ENCODE measurements at places on chromosomes 12 and 14.

DNA sequence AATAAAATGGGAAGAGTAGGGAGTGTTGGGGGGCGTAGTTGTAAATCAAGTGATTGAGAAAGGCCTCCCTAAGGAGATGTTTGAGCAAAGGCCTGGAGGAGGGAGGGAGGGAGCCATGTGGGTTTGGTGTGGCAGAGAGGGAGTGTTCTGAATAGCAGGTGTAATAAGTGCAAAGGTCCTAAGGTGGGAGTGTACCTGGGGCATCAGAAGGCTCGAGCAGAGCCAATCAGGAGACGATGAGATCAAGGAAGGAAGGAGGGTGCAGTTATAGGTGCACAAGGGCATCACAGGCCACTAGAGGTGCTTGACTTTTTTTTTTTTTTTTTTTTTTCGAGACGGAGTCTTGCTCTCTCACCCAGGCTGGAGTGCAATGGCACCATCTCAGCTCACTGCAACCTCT lies 77.9 kb upstream of the PLXNC1 start:
- no peak for DNase-seq

- DNase-seq: peak; percentile 5
Measured at GRCh38 chr14:71320734-71321573, 413.7 kb downstream of the PCNX1 start.

DNA sequence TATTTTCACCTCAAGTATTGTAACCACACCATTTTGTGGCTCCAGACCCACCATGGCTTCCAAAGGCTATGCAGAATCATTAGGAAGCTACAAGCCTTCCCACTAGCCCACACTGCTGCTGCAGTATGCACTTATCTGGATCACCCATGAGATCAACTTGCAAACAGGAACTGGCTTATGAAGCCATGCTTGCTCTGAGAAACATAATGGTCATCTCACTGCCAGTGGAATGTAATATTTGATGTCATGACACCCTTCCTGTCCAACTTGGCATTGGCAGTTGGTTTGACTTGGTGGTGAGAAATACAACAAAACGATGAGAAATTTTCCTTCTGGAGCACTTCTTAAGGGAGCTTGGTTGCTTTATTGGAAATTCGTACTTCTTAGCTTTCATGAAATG lies 69.3 kb upstream of the FRMD6 start:
- DNase-seq: no peak

DNA sequence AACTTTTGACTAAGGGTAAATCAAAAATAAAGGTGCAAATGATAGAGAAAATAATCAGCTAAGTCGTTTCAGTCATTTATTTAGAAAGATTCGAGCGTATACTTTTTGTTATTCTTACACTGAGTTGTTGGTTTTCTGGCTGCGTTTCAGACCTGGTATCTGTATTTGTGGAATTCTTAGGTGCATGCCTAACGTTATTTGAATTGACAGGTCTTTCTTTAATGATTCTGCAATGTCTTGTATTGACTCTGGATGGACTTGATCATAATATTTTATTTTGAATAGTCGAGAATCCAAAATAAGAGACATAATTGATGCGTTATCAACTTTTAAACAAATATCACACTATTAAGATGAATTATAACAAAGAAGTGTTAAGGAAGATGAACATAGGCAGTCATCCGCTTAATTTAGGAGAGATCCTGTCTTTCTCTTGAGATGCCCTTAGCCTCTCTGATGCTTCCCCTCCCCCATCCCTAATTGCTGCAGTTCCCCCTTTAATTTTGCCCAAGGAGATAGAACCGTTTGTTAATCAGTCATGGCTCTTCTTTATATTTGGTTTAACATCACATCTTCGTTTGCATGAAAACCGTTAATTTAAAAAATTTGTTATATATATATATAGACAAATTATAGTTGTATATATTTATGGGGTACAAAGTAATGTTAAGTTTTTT lies 1.8 kb downstream of the ALX1 start:
- DNase-seq: no peak

DNA sequence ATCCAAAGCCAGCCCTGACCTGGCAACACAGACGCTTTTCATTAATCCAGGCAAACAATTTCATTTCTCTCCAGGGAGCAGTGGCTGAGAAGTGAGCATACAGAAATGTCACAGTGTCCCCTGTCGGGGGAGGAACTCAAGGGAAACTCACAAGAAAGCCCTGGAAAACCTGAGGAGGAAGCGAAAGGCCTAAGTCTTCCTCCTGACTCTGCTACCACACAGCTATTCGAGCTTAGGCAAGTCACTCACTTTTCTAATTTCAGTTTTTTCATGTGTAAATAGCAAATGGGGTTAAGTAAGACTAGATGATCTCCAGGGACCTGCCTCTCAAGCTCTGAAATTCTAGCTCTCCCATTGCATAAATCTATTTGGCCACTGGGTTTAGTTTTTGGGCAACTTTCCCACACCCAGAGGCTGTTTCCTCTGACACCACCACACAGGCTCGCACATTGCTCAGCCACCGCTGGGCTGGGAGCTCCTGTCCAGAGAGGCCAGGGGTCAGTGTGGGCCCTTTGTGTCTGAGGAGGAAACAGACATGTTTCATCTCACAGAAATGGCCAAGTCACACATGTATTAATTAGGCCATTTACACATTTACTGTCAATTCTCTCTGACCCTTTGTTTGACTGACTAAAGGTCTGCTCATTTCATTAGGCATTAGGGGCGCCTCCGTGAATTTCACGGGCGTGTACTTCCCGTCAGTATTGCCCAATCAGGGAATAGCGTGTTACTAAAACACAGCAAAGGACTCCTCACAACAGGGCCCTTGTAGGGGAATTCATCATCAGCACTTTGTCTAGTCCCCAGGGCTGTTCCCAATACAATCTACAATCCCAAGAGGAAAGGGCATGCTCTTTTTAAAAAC lies 9.8 kb upstream of the PNMA1 start:
- no peak for DNase-seq

- no peak for DNase-seq
Measured at GRCh38 chr12:71587012-71587411, 76.6 kb downstream of the ZFC3H1 start.

DNA sequence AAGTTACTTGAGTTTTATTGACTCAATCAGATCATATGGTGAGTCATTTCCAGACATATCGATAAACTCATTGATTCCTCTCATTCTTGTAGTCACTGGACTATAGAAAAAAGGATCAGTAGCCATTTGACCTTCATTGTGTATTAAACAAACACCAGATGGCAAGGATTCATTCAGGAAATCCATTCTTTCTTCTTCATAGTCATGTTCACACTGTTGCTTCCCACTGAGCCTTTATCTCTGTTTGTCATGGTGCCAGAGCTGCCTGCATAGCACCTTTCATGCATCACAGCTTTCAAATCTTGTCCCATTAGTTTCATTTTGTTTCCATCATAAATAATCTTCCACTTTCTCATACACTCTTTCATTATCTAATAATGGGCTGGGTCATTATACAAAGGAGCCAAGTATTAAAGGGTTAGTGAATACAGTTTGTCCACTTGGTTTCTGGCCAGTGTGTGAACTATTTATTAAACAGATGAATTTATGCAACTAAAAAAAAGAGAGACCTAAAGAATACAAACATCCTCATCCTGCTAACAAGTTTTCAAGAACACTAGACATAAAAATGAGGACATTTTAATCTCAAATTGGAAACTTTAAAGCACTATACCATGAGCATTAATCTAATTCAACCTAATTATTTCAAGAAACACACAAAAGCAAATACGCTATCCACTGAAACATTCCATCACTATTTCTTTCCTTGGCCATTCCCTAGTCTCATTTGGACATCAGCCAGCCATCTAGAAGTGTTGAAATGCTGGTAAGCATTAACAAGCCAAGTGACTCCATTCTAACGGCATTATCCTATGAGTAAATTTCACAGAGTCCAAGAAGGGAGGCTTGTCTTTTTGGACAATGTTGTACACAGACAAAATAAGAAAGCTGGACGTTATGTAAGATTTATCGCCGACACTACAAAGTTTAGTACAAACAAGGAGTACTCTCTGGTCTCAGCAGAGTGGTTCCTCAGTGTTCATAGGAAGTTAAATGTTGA lies 476.5 kb downstream of the FOXG1 start:
- DNase-seq: no peak

GRCh38 chr12:82655751-82656150 lies 31.0 kb upstream of the TMTC2 start:
- no peak for DNase-seq

- no peak for DNase-seq
Measured at GRCh38 chr12:127078577-127079350, 1188.2 kb upstream of the TMEM132C start.

- no peak for DNase-seq
Measured at GRCh38 chr12:14949631-14950030, 11.3 kb upstream of the ERP27 start.

GRCh38 chr12:60872850-60873713 lies 1277.3 kb downstream of the SLC16A7 start:
- DNase-seq: no peak

- no peak for DNase-seq
Measured at GRCh38 chr14:21384494-21384851, 654 bp upstream of the SUPT16H start.

DNA sequence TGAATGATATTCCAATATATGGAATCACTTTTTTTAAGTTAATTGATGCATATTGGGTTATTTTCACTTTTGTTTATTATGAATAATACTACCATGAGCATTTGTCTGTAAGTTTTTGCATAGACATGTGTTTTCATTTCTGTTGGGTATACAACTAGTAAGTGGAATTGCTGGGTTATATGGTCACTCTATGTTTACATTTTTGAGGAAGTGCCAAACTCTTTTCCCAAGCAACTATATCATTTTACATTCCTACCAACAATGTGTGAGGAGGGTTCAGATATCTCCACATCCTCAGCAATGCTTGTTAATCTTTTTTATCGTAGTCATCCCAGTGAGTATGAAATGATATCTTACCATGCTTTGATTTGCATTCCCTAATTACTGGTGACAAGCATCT lies 64.0 kb downstream of the MON2 start:
- no peak for DNase-seq

DNA sequence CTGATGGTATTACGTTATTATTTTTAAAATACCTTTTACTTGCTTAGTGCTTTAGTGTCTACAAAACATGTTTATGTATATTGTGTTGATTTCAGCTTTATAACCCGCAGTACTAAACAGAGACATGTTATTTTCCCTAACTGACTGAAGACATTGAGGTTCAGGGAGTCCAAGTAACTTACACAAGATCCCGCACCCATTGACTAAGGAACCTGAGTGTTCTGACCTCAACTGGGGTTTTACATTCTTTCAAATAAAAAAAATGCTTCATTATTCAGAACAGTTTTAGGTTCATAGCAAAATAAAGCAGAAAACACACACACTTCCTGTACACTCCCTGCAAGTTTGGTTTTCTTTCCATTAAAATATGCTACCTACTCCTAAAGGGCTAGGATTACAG lies 60.4 kb upstream of the METAP2 start:
- no peak for DNase-seq

DNA sequence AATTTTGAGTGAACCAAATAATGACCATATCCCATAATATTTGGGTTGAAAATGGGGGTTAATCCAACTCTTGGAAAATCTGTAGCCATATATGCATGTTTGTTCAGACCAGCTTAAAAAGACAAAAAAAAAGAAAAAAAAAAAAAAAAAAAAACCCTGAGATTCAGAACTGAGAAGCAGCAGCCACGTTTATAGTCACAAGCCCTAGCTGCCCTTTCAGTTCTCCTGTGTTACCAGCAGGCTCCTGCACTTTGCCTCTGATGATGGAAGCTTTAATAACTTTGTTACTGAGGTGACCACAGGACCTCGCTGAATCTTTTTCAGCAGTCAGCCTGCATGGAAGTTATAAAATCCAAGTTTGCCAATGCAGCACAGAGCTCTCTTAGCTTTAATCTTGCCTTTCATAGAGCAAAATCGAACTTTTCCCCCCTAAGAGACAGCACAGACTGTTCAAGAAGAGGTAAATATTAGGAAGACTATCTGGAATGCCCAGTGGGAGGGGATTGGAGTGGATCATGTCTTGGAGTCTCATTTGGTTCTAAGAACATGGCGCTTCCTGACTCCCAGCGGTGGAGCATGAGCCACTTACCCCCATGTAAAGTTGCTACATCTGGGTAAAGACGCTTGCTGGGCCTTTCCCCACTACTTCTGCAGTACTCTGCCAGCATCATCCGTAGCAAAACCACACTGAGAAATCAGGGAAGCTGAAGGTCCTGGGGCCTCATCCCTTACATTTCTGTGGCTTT lies 20.6 kb downstream of the GNG2 start:
- DNase-seq: no peak

DNA sequence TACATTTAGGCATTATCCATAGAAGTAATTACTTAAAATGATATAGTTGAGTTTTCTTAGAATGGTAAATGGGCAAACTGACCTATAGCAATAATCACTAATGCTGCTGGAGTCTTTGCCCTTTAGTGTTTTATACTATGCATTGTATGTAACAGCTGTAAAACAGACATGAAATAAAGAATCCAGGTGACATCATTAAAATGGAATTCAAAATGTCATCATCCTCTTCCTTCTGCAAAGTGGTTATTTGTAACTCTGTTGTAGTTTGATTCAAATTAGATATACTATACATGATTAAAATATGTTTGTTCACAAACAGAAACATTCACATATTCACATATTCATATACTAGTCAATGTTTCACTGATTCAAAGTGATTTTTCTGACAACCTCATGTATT lies 598.8 kb downstream of the SLC16A7 start:
- DNase-seq: no peak

DNA sequence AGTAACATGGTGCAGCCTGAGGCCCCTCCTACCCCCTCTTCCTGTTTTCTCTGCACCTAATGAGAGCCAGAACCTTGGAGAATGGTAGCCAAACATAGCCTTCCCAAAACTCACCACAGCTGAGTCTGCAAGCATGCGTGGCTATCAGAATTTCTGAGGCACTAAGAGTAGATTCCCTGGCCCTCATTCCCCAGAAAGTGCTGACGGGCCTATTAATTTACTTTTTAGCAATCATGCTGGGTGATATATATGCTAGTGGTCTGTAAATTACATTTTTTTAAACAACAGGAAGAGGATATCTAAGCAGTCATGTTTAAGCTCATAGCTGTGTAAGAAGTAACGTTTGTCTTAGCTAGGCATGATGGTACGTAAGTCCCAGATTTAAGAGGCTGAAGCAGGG lies 30.4 kb downstream of the KANSL2 start:
- no peak for DNase-seq

GRCh38 chr12:32501835-32502333 lies 102.5 kb downstream of the FGD4 start:
- peak; percentile 98 for DNase-seq

DNA sequence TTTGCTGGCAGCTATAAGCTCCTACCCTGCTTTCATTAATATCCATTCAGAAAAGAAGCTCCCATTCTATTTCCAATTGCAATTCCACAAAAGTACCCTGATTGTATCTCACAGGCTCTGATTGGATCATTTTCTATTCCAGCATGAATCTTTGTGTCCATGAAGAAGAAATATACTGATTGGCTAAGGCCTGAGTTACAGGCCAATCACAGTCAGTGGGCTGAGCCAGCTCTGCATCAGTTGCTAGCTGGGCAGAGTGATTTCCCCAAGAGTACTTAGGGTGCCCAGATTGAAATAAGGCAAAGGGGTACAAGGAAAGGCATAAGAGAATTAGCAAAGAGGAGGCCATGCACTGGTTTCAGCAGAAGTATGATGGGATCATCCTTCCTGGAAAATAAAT lies 14.4 kb downstream of the ART4 start:
- no peak for DNase-seq
